Suppressor macrophage treated with lipopolysaccharide for 1 hour (primary cell): ENCODE measurements at places on chromosomes 13 and 19.

DNA sequence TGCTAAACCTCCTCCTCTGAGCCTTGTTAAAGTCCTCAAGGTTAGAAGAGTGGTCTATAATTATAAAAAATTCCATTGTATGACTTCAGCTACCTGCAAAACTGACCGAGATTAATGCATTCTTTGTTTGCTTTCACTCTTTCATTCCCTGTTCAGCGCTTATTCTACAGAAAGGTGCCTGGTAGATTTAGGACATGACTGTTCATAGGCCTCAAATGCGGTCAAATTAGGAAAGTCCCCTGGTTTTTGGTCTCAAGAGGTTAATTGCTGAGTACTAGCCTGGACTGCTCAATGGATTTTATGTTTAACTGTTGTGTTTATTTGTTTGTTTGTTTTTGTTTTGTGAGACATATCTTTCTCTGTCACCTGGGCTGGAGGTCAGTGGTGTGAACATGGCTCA is 35.4 kb downstream of the KL start:
- no peak for DNase-seq

DNA sequence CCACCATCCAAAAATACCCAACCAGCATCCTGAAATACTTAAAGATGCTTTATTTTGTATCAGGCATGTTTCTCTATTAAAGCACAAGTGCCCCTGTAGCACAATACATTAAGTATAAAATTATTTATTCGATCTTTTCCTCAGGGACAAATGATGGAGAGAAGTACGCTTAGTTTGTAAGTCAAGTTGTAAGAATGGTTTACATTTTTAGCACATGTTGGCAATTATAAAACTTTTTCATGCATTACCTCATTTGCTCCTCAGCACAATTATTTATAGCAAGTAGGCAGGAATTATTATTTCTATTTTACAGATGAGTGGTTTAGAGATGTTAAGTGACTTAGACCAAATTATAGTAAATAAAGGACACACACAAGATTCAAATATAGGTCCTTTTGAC is 232.6 kb upstream of the HTR2A start:
- DNase-seq = no peak

DNA sequence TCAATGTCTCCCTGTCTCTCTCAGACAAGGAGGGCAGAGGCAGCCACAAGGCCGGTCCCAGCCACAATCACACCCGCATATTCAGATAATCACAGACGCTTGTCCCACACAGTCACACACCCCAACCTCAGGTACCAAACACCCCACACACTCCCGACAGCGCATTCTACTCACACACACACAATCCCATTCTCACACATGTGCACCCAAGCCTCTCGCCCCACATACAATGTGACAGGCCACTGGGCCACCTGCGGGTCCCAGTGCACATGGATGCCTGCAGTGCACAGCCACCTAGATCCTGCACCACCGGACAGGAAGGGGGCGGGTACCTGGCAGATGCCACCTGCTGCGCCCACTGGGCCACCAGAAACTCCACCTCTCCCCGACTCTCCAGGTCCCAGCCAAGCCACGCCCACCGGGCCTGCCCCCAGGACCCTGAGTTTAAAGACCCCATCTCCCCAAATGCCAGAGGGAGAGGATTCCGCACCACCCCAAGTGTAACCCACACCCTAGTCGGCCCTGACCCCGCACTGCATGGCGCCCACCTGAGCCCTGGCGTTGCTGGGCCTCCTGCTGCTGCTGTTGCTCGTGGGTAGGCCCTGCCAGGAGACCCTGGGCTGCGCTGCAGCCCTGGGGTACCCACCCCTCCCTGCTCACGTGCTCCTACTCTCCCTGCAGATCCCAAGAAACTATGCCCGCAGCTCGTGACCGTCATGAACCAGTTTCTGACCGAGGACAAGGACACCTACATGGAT is 10.6 kb downstream of the SCGB2B2 start:
- DNase-seq = no peak

- DNase-seq = peak; percentile 34
These were observed 260.0 kb downstream of the FGF14 start for GRCh38 chr13:102141625-102142472.

- no peak for DNase-seq
These were observed 57.3 kb downstream of the IFT88 start for GRCh38 chr13:20624213-20624612.

- peak; percentile 63 for DNase-seq
These were observed 5.9 kb upstream of the CACNG7 start for GRCh38 chr19:53903055-53903680.

DNA sequence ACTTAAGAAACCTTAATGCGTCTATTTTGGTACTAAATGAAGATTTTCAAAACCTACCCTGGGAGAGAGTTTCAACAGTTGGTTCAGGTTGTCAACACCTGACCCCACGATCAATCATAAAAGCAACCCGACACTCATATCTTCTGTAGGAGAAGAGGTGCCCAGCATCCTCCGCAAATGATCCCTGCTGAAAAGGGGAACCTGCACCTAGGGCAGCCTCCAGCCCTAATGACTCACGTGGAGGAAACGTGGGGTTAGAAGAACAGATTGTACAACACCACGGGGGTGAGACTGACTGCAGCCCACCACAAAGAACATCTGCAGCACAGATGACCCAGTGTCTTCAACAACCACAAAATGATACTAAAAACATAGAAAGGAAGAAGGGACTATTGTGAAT is 116.3 kb downstream of the RAB20 start:
- peak; percentile 73 for DNase-seq

DNA sequence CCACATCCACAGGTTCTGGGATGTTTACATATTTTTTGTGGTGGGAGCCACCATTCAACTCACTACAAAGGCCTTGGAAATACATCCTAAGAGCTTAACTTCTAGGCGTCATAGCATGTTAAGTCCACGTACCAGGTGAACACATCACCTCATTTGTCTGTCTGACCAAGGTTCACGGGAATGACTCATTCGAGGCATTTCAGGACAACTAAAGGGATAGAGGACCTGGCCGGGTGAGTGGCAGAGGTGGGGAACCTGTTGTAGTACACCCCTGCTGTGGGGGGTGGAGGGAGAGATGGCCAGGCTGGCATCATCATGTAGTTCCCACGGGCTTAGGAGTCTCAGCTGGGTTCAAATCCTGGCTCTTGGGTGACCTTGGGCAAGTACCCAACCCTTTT is 51.5 kb downstream of the BICRA start:
- DNase-seq = no peak

- DNase-seq = no peak
These were observed 63.5 kb upstream of the MYCBP2 start for GRCh38 chr13:77390391-77390790.

GRCh38 chr19:13847407-13848339 is 29.3 kb upstream of the NANOS3 start:
- DNase-seq = peak; percentile 90

- DNase-seq = peak; percentile 11
These were observed 4.3 kb upstream of the ZNF813 start for GRCh38 chr19:53463263-53463662.

DNA sequence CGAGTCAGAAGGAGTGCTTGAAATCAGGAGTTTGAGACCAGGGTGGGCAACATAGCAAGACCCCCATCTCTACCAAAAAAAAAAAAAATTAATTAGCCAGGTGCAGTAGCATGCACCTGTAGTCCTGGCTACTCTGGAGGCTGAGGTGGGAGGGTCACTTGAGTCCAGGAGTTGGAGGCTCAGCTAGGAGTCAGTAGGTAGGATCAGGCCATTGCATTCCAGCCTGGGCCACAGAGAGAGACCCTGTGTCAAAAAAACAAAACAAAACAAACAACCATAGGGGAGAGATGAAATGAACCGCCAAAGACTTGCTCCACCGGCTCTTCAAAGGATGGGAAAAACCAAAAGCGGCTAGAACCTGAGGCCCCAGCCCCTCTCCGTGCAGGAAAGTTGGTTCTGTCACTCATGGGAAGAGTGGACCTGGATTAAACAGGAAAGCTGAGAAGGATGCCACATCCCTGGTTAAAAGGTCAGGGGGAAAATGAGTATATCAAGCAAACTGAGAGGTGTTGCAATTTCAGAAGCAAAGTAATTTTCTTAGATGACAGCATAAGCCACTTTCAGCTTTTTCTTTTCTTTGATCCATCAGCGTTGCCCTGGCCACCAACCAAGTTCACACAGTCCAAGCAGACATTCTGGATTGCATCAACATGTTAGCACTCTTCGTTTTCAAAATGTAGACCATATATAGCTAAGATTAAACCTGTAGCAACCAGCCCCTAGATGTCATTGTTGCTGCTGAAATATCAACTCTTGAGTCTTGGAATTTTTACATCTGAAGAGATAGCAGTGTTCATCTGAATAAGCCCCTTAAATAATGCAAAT is 8.9 kb upstream of the ZNF507 start:
- no peak for DNase-seq

DNA sequence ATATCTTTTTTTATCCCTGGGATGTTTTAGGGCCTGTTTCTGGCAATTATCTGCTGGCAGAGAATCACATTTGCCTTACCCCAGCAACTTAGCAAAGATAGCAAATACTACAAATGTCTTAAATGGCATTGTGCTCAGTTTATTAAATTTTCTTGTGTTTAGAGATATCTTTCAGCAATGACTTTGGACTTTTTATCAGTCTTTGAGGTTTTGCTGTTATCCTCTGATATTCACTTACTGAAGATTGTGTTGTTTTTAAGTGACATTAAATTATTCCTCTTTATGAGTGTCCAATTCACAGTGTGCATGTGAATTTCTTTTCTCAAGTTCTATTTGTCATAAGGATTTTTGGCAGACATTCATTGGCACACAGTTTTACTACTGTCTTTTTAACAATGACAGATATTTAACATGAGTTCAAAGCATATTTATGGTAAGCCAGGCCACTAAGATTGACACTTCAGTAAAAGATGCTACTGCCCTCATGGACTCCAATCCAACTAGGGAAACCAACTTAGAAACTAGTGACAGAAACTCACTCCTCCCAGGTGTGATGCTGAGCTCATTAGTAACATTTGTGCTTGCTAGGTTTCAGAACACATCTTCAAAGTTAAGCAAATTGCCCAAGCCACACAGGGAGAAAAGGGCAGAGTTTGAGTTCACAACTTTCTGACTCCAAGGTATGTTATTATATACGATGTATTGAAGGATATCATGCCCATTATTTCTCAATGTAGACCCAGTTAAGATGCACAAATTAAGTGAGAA is 481.9 kb downstream of the GPC6 start:
- DNase-seq = no peak

DNA sequence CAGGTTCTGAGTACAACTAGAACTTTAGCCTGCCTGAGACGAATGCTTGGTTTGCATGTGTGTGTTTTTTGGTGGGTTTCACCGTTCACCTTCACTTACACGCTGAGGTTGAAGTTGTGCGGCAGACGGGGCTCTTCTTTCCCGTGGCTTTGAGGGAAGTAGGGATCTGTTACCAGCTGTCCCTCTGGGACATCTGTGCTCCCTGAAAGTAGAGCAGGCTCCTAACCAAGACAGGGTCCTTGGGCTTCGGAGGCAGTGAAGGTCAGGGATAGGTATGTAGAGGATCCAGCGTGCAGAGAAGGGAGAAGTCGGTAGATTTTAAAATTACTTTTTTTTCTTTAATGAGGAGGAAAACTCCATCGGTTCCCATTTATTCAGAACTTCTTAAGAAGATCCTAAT is 48.7 kb downstream of the ZNF536 start:
- no peak for DNase-seq

- DNase-seq = peak; percentile 64
These were observed 7.1 kb downstream of the LIPE start for GRCh38 chr19:42420055-42420544.

DNA sequence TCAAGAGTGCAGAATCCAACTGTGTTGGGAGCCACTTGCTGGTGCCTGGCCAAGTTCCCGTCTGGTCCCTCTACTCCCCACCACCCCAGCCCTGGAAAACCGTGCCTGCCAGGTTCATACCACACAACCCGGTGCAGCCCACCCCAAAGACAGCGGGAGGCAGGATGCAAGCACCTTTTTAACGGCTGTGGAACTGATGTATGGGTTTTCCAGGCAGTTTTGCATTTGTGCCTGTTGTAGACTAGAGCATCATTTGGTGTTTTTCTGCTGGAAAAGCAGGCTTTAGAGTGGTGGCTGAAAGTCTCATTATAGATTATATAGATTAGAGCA is 13.5 kb downstream of the TFDP1 start:
- no peak for DNase-seq

DNA sequence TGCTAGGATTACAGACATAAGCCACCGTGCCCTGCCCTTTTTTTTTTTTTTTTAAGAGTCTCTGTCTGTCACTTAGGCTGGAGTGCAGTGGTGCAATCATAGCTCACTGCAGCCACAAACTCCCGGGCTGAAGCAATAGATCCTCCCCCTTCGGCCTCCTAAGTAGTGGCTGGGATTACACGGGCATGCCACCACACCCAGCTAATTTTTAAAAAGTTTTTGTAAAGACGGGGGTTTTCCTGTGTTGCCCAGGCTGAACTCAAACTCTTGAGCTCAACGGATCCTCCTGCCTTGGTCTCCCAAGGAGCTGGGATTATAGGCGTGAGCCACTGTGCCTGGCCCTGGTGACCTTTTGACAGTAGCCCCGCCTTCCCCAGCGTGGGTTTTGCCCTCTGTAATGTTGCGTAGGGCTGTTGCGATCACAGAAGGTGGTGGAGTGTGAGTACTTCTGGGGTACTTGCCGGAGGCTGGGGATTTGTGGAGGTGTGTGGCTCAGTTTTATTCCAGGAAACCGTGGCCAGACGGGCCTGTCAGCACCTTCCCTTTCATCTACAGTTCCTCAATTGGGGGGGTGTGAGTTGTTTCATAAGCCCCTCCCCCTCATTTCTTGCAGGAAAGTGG is 11.6 kb upstream of the RETN start:
- peak; percentile 95 for DNase-seq

DNA sequence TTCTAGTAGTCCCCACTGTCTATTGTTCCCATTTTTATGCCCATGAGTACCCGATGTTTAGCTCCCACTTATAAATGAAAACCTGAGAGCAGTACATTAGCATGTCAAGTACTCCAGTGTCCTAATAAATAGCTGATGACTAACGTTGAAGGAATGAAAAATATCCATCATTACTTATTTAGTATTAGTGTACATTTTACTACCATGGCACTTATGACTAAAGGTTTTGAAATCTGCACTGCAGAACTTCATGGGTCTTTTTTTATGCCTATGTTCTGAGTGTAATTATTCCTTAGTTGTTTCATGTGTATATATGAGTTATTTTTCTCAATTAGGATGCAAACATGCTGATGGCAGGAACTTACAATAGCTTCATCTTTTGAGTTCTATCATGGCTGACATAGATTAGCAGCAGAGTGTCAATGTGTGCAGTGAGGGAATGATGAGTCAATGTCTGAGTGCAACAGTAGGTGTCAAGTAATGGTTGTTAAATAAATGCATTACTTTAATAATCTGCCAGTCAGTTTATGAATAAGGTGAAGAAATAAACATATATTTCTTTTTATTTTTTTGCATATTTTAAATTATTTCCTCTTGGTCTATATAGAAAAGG is 188.4 kb downstream of the ITGBL1 start:
- no peak for DNase-seq

DNA sequence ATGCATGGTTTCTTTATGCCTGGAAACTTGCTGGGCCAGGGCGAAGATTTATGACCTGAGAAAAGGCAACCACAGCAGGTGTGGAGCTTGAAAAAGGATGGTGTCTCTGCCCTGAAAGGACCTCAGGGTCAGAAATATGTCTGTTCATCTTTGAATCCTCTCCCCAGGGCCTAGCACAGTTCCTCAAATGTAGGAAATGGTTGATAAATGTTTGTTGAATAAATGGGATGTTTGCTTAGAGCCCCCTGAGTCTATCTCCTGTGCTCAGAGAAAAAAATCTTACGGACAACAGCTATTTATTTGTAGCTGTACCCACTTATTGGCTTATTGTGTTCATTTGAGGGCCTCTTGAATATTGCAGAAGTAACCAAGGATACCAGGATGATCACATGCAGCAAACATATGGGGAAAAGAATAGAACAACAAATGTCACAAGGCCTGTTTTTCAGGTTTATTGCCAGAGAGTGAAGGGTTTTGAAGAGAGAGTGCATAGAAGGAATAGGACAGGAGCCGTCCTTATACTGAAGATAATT is 114.5 kb downstream of the KLF5 start:
- DNase-seq = no peak
